Left ventricle myocardium inferior (tissue), 1 donor: ENCODE measurements at places on chromosomes 3 and 15. TPM values are rescaled to one million over a fixed set of nuclear protein-coding genes. Genes with fewer than 3 reads are reported as not detected.

DNA sequence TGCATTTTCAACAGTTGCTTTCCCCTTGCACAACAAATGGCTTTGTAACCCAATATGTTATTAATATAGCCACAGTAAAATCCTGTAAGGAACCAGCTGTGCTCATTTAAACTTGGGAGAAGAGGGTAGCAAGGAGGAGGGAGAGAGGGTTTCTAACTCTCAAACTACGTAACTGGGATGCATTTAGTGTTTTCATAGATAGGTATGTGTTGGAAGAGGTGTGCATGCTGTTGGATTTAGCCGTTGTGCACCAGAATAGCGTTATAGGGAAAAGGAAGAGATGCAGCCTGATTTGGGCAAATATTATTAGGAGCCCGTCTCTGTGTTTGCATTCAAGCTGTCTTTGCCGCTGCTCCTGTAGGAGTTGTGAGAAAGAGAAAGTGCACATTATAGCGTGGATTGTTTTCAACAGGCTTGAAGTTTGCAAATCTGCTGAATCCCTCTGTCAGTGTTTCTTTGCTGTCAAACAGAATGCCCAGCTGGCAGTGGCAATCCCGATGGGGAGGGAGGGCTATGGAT, 39.4 kb downstream of the ARPP21 start:
- DNase-seq, result no peak

- DNase-seq, result no peak
These were observed 612 bp upstream of the C15orf40 start for GRCh38 chr15:83012076-83012426.

- DNase-seq, result no peak
These were observed 785.5 kb upstream of the ARRDC4 start for GRCh38 chr15:97174886-97175540.

DNA sequence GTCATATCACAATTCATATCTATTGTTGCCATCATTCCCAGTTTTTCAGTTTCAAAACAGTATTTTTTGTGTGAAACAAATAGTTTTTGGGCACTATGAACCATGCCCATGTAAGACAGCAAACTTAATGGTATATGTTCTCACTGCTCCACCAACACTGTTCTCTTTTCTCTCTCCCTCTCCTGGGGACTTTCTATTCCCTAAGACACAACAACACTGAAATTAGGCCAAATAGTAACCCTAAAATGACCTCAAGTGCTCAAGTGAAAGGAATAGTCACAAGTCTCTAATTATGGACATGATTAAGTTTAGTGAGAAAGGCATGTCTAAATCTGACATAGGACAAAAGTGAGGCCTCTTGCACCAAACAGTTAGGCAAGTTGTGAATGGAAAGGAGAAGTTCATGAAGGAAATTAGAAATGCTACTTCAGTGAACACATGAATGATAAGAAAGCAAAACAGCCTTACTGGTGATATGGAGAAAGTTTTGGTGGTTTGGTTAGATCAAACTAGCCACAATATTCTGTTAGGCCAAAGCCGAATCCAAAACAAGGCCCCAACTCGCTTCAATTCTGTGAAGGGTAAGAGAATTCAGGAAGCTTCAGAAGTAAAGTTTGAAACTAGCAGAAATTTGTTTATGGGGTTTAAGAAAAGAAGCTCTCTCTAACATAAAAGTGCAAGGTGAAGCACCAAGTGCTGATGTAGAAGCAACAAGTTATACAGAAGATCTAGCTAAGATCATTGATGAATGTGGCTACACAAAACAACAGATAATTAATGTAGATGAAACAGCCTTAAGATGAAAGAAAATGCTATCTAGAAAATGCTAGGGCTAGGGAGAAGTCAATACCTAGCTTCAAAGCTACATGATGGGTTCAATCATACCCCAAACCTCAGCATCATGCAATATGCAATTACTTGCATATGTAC, 104.2 kb downstream of the CBLB start:
- no peak for DNase-seq

DNA sequence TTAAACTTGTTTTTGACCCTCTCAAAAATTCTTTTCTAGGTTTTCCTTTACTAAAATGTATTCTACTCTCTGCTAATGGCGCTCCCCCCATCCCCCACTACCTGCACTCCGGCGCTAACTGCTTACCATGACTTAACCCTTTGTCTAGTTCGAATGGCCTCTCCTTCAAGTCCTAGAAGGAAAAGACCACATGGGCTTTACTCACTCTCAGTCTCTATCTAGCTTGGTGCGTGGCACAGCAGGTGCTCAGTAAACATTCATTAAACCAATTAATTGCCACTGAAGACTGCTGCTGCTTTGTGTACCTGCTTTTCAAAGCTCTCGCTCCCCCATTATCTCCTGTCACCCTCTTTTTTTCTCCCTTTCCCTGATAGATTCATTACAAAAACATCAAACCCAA, 457.7 kb upstream of the THRB start:
- no peak for DNase-seq

- DNase-seq, result peak; percentile 77
These were observed 16.9 kb upstream of the LRRC31 start for GRCh38 chr3:169886671-169887070.

Gene GPR160
- total RNA-seq, result 0.99 TPM

Gene IQCF5
- not detected for total RNA-seq

Gene PIF1
- 0.41 TPM for total RNA-seq

Gene TGM4
- total RNA-seq, result not detected
